ENCODE measurements at places on chromosomes 11 and 22.

GRCh38 chr11:78823588-78823987 lies 248.9 kb upstream of the NARS2 start:
- DNase-seq: no peak

DNA sequence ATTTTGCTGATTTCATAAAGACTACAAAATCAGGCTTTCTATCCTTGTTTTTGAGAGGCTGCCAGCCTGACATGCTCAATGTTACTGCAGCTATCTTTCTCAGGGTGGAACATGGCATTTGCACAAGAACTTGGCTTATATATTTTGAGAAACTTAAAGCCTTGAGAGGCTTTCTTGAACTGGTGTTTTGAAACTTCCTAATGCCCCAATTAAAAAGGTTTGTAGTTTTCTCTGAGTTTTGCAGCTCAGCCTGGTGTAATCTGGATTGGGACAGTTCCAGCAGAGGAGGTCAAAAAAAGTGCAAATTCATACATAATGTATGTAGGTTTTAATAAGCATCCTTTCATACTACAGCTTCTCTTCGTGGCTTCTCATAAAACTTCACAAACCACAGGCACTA lies 223.4 kb downstream of the FAM76B start:
- DNase-seq: no peak

DNA sequence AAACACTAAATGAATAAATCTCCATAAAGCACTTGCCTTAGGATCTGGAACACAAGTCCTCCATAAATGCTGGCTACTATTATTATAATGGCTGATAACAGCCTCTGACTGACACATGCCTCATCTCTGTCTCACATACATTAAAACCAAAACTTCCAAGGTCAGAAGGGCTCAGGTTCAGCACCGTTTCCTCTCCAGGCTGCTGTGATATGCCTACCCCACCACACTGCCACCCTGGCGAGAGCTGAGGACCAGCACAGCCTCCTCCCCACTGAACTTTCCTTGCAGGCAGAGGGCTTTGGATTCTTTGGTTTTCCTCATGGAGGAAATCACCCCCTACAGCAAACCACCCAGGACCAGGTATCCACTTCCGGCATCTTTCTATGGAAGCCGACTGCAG lies 112.8 kb downstream of the ABTB2 start:
- DNase-seq: no peak

DNA sequence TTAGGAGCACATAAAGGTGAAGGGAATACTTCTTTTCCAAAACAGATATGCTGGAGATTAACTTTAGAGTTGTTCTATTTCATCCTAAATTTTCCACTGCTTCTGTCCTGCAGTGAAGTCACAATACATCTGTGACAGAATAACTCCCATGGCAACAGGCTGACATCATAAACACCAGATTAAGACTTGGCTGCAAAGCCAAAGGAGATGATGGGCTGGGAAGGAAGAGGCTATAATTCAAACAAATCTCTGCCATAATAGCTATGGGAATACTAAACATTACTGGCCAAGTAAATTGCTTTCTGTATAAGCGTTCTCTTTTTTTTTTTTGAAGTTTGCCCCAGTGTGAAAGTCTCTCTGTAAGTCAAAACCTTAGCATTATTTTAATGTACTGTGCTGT lies 107.7 kb downstream of the CADM1 start:
- no peak for DNase-seq

DNA sequence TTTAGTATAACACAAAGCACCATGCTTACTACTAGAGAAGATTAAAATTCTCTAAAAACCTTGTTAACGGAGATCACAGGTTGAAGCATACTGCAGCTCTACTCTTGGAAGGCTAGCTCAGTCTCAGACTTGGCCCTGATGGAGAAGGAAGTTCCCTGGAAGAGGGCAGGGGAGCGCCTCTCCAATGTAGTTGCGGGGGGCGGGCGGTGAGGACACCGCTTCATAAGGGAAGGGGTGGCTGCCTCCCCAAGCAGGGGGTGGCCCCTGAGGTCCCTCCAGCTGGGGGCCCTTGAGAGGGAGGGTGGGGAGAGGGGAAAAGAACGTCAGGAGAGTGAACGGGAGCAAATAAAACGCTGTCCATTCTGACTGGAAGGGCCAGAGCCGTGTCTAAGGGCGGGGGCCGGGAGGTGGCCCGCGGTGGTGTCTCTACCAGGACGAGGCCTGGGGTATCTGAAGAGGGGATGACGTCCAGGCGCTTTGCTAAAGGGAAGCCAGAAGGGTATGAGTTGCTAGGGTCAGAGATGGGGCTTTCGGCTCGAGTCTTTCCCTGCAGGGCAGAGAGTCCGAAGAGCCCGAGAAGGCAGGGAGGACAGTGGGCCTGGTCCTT lies 553 bp upstream of the USP47 start:
- DNase-seq: no peak

GRCh38 chr11:10930972-10931760 lies 73.3 kb upstream of the ZBED5 start:
- DNase-seq: no peak

GRCh38 chr11:67283481-67283963 lies 5.6 kb upstream of the ANKRD13D start:
- no peak for DNase-seq

GRCh38 chr11:8597182-8597581 lies 3.2 kb upstream of the STK33 start:
- DNase-seq: no peak

DNA sequence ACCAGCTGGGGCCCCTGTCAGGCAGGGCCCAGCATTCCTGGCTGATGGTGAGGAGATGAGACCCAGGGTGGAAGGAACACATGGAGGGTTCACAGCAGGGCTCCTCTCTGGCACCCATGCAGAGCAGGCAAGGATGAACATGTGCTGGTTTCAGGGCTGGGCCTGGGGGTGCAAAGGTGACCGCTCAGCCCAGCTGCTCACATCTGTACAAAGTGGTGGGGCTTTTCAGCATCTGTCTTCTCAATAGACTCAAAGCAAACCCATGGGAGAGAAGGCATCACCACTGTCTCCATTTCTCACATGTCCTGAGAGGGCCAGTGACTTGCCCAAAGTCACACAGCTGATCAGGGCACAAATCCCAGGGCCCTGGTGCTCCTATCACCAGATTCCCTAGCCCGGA lies 27.3 kb upstream of the TCF20 start:
- DNase-seq: no peak

DNA sequence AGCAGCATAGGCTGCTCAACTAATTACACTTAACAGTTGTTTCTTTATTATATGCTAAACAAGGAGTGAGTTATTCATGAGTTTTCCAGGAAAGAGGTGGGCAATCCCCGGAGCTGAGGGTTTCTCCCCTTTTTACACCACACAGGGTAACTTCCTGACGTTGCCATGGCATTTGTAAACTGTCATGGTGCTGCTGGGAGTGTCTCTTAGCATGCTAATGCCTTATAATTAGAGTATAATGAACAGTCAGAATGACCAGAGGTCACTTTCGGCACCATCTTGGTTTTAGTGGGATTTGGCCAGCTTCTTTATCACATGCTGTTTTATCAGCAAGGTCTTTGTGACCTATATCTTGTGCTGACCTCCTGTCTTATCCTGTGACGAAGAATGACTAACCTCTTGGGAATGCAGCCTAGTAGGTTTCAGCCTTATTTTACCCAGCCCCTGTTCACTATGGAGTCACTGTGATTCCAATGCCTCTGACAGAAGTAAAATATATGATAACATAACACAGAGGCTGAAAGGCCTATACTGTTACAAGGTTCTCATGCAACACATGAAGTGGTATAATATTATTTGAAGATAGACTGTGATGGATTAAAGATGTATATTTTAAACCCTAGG lies 41.3 kb upstream of the RDX start:
- no peak for DNase-seq

DNA sequence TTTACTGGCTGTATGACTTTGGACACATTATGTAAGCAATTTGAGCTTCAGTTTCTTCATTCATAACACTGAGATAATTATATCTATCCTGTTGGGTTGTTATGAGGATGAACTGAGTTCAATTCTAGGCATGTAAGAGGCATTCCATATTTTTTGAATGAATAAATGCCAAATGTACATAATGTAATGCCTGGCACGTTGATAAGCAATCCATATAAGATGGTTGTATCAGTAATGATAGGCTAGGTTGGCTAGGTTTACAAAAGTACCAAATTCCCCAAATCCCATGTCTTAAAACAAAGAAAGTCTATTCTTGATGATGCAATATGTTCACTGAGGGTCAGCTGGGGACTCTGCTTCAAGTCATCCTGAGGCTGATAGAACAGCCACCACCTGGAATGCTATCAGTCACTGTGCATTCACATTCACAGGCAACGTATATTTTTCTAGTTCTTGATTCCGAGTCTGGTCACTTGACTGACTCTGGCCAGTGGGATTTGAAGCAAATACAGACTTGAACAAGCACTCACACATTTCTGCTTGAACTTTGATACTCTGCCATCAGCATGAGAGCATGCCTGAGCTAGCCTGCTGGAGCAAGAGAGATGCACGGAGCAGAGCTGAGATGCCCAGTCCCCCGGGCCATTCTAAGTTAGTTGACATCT lies 104.0 kb upstream of the TIMP3 start:
- DNase-seq: no peak

DNA sequence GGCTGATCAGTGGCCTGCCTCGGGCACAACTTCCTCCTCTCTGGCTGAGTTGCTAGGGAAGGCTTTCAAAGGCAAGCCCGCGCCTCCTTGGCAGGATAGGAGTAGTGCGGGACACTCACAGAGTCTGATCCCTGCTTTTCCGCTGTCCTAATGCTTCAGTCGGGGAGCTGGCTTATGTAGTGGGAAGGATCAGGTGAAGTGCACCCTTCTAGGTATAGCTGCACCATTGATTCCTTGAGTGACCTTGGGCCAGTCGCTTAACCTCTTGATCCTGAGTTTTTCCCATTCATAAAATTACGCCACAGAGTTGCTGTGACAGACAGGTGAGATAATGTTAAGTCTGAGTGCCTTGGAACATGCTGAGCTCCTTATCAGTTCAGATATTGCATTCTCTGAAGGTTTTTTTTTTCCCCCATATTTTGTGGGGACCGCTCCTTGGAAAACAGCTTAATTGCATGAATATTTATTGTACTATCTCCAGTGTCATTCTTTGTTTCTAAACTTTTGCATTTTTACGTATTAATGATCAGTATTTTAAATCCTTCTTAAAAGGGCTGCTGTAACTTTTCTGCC lies 961 bp downstream of the IPO7 start:
- no peak for DNase-seq

DNA sequence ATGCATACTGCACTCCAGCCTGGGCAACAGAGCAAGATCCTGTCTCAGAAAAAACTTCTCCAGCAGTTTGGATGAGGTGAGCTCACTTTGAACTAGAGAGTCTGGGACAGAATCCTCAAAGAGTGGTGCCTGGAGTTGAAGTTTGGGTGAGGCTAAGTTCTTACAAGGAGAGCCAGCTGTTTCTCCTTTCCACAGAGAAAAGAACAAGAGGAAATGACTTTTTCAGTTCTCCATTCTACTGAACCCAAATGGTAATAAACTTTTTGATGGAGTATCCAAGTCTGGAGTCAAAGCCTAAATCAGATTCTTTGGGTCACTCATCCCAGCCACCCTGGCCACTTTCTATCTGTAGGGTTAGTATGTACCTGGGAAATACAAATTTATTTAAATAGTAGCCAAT lies 102.7 kb downstream of the TRAF6 start:
- no peak for DNase-seq

- no peak for DNase-seq
These were observed 6.4 kb downstream of the DGKZ start for GRCh38 chr11:46353698-46354097.

DNA sequence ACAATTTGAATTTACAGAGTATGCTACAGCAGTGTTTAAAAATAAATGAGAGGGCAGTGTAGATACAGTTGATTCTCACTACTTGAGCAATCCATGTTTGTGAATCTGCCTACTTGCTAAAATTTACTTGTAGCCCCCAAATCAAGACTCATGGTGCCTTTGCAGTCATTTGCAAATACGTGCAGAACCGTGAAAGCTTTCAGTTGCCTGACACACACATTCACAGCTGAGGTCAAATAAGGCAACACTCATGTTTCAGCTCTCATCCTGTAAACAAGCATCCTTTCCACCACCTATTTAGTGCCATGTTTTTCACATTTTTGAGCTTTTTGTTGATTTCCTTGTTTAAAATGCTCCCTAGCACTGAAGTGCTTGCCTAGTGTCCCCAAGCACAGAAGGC lies 32.5 kb upstream of the RASL10A start:
- DNase-seq: no peak

DNA sequence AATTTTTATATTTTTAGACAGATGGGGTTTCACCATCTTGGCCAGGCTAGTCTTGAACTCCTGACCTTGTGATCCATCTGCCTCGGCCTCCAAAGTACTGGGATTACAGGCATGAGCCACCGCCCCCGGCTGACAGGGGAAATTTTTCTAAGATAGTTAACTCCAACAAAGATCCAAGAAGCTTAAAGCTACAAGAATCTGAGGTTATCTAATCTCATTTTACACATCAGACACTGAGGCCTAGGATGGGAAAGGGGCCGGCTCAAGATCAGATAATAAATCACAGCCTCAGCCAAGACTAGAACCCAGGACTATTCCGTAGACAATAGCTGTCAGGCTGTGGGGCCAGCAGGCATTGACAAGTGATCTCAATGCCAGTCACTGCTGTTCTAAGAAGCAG lies 94.0 kb downstream of the AMBRA1 start:
- no peak for DNase-seq

DNA sequence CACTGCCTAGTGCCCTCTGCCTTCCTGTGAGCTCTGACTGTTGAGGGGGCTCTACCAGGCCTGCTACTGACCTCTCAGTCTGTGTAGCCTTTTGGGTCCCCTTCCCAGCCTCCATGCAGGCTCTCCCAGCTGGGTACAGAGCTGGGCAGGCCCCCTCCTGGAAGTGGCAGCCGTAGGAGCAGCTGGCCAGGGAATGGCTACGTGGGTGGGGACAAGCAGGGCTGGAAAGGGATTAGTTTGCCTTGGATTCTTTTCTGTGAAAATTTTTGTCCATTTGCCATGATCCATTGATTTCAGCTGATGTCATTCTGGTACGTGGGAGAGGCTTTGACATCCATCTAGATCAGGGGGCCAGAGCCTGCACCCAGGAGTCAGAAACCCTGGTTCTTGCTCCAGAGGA lies 23.9 kb upstream of the NECTIN1 start:
- DNase-seq: no peak

Data from NCI-H2081 treated with DMSO at 0.1 percent for 48 hours (cell line).